ENCODE measurements at places on chromosomes 11 and 22.

- no peak for DNase-seq
Observed at GRCh38 chr22:50047346-50047745, 10.8 kb downstream of the TTLL8 start.

DNA sequence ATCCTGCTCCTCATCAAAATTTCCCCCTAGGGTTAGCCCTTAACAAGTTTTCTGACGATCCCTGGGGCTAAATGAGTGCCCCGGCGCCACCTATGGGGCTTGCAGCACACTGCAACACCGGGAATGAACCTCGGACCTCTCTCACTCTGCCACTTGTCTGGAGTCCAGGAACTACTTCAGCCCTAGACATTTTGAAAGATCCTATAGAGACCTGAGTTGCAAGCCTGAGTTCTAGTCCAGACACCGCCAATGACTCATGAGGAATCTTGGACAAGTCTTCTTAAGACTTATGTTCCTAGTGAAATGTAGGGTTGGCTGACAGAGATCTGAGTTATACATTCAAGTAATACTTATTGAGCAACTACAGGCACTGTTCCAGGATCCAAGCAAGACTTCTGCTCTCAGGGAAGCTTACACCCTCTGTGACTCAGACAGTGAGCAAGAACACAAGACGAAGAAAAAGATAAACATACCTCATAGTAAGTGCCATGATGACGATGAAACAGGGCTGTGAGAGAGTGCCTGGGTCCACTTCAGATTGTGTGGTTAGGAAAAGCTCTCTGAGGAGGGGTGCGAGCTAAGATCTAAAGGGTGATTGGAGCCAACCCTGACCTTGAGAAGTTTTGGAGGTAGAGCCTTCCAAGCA is 10.2 kb upstream of the STK33 start:
- no peak for DNase-seq

GRCh38 chr11:111417011-111417765 is 38.1 kb upstream of the POU2AF1 start:
- no peak for DNase-seq

DNA sequence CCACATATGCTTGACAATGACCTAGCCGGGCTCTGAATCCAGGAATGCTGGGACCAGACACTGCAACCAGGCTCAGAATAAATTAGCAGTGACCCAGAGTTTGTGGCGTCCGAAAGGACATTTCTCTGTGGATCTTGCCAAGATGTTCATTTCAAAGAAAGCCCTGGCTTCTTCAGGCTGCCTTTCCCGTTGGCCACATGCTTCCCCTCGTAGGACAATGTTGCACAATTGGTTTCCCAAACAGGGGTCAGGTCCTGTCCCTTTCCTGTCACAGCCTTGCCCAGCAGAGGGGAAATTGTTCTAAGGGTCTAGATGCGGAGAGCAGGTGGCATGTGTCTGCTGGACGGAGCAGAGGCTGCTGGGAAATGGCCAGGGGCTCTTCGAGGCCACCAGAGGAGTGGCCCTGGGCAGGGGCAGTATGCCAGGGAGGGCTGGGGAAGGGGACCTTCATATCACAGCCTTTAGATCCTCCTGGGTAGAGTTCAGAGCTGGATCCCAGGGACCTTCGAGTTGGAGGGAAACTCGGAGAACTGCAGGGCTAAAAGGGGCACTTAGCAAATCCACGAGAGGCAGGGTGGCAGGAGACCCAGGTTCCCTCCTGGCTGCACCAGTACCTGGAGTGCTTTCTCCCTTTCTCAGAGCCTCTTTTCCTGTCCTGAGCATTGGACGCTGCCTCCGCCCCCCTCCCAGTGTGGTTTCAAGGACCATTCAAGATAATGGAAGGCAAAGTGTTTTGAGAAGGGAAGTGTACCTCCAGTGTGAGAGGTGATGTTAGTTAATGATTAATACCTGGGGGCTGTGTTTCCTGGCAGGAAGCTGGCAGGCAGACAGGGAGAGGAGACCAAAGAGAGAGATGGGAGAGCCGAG is 42.3 kb downstream of the C11orf96 start:
- DNase-seq, result peak; percentile 62

- no peak for DNase-seq
Observed at GRCh38 chr11:86775361-86775760, 25.0 kb upstream of the PRSS23 start.

DNA sequence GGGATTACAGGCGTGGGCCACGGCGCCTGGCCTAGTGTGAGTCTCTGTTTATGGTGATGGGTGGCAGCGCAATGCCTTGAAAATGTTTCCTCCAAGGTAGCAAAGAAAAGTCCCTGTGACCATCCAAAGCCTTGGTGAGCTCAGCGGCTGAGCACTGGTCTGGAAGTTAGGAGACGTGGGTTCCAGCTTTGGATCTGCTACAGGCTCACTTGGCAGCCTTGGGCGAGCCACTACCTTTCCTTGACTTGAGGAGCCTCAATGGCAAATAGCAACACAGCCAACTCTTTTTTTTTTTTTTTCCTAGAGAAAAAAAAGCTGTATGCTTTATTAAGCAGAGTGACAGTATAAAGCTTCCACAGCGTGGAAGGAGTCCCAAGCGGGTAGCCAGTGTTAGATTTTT is 61.3 kb upstream of the RASD2 start:
- DNase-seq, result no peak

DNA sequence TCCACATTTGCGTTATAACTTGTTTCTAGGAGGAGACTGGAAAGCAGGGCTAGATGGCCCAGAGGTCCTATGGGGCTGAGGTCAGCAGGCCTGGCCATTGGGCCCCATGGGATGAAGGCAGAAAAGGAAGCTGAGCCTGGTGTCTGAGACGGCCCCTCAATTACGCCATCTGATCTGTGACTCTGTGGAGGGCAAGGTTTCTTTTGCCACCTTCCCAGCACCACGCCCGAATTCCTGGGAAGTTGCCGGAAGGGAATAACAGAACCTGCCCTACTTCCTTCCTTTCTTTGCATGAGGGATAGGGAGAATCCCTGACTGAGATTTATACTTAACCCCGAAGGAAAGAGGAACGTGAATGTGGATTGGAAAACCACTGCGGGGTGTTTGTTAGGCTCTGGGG is 118.1 kb downstream of the MPPED1 start:
- no peak for DNase-seq

DNA sequence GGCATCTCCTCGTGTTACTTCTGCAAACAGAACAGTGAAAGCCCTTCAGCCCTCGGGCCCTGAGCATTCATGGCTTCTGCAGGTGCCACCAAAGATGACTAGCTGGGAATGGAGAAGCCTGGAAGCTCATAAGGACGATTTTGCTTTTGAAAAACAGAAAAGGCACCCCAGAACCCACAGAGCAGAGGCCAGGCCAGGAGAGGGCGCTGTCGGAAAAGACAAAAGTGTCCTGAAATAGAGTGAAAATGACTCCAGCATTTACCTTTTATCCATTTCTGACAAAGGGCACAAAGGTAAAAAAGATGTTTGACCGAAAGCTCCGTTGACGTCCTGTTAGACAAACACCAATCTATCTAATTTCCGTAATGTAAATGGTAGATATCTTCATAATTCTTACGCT is 37.6 kb downstream of the ZNF195 start:
- no peak for DNase-seq

DNA sequence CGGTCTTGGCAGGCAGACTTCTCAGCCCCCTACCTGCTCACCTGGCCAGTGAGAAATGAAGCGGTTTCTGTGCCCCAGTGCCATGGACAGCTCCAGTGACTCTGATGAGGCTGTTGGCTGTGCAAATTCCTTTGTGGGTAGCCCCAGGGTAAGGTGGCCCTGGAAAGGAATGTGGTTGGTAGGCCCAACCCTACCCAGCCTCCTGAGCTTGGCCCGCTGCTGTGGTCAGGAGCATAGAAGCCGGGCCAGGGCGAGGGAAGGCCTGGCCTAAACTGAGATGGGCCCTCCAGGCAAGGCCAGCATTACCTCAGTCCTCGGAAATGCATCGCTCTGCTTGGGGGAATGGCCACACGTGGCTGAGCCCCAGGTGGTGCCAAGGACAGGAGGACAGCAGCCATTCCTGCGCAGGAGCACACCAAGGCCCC is 16.9 kb downstream of the DAGLA start:
- DNase-seq, result no peak

DNA sequence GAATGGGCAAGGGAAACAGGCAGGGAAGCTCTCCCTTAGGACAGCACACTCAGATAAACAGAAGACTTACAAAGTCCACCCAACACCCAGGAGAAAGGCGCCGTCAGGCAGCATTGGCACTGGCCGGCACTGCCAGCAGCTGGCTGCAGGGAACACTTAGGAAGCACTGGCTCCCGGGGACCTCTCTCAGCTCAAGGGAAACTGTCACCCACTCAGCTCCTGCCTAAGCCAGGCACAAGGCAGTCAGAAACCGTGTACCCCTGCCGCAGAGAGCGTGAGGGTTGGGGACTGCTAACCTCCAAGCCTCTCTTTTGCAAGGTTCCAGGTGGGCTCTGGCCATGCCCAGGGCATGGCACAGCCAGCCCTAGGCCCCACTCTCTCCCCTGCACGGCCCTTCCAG is 64.7 kb downstream of the DGCR2 start:
- DNase-seq, result no peak

- no peak for DNase-seq
Observed at GRCh38 chr11:133621611-133622010, 89.3 kb upstream of the OPCML start.

DNA sequence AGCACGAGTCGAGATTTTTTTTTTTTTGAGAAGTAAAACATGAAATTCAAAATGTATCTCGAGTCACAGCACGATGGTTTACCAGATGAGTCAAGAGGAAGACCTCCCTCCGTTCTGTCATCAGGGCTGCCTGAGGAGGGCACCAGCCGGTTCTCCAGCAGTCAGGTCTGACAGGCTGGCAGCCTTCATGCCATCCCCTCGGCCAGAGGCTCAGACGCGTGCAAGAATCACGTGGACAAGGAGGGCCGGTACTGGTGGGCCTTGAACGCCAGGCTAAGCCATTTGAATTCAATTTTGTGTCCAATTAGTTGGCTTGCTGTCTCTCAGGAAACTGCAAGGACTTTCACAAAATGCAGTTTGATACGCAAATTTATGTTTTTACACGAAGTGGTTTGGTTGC is 1412.2 kb downstream of the BRD1 start:
- DNase-seq, result no peak

DNA sequence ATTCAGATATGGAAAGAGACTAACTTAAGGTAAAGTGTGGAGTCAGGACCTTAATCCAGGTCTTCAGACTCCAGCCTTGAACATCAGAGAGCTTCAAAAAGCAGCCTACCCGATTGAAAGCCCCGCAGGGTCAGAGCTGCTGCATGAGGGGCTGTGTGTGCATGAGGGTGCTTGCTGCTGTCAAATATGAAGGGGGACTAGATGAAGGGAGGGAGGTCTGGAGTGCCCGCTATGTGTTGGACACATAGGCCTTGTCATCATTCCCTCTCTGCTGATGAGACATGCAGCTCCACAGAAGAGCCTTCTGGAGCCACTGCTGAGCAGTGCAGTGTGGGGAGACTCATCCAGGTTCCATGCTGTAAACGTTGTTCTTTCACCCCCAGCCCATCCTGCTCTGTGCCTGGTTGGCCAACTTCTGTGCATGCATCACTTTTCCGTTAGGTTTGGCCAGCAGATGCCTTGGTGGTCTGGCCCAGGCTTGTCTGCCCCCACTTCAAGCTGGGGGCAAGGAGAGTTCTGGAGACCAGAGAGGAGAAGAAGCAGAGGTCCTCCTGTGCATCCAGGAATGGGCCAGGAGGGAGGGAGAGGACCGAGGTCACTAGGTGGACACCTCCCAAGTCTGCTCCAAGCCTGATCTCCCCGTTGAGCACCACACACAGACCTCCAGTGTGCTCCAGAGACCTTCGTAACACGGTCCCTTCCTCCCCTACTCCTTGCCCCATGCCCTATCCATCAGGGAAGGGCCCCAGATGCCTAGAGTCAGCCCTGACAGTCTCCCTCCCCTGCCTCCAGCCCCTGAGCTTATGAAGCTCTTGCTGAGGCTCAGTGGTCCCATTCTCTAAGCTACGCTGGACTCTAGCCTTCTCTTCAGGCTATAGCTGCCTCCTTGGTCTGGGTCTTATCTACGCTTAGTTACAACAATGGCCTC is 32.0 kb downstream of the LRRC32 start:
- peak; percentile 22 for DNase-seq
